Fibroblast of skin of back (primary cell): ENCODE measurements at places on chromosomes 16 and 17.

GRCh38 chr16:12082226-12082887 is 105.8 kb downstream of the SNX29 start:
- no peak for DNase-seq

- DNase-seq, result peak; percentile 79
These were observed 8.2 kb downstream of the TUBG2 start for GRCh38 chr17:42667088-42667951.

- peak; percentile 48 for DNase-seq
These were observed 310.4 kb downstream of the XYLT1 start for GRCh38 chr16:17160285-17160853.

GRCh38 chr16:86563469-86564345 is 2.9 kb upstream of the FOXC2 start:
- DNase-seq, result peak; percentile 81

DNA sequence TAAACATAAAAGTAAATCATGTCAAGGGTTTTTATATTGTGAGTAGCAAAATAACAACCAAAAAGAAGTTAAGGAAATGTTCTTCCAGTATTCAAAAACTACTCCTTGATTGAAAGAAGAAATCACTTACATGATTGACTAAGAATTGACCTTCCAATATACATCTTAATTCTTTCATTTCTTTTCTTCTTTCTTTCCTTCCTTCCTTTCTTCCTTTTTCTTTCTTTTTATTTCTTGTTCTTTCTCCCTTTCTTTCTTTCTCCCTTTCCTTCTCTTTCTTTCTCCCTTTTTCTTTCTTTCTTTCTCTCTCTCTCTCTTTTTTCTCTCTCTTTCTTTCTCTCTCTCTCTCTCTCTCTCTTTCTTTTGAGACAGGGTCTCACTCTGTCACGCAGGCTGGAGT is 60.7 kb upstream of the SOX9 start:
- no peak for DNase-seq
